ENCODE measurements at places on chromosomes 6 and 20. TPM values are rescaled to one million over a fixed set of nuclear protein-coding genes. Genes with fewer than 3 reads are reported as not detected.

DNA sequence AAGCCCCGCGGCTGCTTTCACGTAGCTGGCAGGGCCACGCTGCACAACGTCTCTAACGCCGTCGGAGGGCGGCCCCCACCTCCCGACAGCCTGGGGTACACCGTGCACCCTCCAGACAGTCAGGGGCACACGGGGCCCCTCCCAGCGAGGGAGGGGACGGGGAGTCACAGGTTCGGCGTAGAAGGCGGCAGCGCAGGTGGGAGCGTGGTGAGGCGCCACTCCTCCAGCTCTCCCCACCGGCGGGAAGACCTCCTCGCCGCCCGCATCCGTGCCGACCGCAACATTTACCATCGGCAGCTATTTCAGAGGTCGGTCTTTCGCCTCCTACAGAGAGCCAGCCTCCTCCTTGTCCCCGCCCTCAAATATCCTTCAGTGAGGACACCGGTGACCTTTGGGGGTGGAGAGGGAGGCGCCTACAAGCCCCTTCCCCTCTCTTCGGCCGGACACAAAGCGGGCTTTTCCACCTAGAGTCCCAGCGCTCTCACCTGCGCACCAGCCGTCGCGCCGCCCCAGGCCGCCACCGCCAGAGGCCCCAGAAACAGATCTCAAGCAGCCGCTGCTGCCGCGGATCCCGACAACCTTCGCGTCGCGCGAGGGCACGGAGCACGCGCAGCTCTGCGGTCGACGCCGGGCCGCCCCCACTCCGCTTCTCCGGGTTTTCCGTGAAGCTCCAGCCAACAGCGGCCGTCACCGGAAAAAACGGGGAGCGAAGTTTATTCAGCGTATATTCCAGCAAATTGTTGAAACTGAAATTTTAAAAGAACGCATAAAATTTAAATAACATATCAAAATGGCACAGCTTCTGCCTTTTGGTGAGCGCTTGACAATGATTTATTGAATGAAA lies at the start of gene MKKS:
Gene MKKS (minus strand): TSS at position 600 of the 844 bp plus-strand sequence. CDS start 20,708 bp downstream, outside the sequence.
- peak; percentile 58 for DNase-seq

DNA sequence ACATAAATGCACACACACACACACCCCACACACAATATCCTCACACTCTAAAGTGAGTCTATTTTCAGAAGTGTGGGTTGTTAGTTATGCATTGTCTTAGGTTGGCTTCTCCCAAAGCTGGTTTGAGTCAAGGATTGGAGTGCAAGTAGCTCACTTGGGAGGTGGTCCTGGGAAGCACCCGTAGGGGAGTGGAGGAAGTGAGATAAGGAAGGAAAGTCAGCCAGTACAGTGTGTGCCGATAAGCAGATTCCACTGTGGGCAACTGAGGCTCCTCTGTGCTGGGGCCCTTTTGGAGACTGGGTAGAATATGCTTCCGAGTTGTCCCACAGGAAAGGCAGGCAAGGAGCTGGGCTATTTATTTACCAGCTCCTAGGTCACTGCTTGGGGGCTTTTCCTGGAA lies 67.2 kb downstream of the PLCB4 start:
- DNase-seq: no peak

DNA sequence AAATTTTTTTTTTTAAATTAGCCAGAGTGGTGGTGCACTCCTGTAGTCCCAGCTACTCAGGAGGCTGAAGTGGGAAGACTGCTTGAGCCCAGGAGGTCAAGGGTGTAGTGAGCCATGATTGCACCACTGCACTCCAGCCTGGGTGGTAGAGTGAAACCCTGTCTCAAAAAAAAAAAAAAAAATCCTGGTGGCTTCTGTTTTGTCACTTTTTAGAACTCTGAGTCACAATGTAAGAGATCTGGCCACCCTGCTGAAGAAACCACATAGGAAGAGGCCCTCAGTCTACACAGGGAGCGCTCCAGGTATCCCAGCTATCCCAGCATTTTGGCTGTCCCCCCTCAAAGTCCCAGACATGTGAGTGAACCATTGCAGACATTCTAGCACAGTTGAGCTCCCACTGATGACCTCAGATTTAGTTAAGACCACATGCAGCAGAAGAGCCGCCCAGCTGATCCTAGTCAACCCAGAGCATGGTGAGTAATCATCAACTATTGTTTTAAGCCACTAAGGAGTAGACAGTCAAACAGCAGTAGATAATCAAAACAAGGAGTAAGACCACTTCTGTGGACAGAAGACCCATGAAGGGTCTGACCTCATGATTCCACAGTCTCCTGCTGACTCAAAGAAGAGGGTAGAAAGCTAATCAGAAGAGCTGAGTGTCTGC lies 12.7 kb upstream of the ARFGEF2 start:
- no peak for DNase-seq

DNA sequence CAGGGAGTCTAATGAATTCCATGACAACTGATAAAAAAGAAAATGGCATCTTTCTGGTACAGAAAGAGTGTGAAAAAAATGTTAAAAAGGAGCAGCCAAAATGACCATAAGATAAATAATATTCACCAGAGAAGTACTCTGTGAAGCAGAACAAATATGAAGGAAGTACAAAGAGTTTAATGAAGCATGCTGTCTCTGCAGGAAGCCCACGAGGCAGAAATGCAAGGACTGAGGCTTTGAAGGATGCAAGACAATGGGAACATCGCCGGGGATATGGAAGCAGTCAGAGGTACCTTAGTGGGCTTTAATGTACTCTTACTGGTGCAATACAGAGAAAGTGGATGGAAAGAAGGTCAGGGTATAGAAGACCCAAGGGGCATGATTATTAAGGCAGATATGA lies 50.7 kb downstream of the NOX3 start:
- no peak for DNase-seq

- DNase-seq: no peak
These were observed 25.3 kb downstream of the MDN1 start for GRCh38 chr6:89794324-89794723.

DNA sequence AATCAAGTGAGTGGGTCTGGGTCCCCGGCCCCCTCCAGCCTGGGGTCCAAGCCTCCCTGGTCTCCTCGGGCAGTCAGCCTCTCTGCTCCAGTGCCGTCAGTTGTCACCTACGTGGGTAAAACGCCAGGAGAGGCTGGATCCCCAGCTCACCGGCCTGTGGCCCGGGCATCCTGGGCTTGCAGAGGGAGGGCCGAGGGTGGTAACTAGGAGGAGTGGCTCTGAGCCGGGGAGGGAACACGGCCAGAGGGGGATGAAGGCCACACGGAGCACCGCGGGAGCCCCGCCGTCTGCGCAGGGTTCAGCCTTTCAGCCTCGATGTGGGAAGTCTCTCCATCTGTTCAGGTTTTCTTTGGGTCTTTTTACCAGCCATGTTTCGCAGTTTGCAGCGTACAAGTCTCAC lies 29.5 kb upstream of the BHLHE23 start:
- no peak for DNase-seq

LY6G6C gene
- not detected for total RNA-seq

TCP11 gene
- total RNA-seq: not detected

CCN6 gene
- not detected for total RNA-seq

CRISP3 gene
- not detected for total RNA-seq

PAX1 gene
- not detected for total RNA-seq

SOX12 gene
- 2.9 TPM for total RNA-seq

Measured in omental fat pad (tissue), 4 donors.